ENCODE measurements at places on chromosomes 13 and 19.
A peak's percentile ranks its signal among the peaks of the same experiment; 100 is the strongest.

DNA sequence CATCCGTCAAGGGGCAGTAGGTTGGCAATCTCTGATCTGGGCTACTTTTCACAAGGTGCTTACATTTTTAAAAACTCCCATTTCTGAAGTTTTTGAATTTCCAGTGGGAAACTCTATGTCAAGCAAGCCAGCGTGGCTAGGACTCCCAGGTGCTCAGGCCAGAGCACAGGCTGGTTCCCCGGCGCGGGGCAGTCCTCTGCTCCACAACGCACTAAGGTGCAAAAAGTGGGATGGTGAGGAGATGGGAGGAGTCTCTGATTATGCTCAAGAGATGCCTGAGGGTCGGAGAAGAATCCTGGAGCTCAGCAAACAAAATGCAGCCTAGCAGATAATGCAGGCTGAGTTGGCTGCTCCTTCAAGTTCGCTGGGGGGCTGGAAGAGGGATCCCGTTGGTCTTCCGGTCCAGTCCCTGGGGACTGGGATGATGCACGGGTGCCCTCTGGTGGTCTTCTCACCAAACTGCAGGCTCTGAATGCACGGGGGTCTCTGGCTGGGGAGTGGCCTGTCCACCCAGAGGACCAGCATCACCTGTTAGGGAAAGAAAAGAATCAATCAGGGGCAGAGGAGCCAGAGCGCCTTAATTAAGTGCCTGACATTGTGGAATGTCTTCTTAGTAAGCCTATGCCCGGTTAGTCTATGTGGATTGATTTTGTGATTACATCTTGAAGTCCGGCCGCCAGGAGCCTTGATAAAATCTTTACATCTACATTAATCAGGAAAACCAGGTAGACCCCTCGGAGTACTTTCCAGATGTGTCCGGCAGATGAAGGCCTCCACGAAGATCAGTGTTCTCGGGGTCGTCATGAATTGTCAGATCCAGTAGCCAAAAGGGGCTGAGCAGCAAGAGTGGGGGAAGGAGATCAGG, 244.4 kb upstream of the MAB21L1 start:
- DNase-seq, result no peak

DNA sequence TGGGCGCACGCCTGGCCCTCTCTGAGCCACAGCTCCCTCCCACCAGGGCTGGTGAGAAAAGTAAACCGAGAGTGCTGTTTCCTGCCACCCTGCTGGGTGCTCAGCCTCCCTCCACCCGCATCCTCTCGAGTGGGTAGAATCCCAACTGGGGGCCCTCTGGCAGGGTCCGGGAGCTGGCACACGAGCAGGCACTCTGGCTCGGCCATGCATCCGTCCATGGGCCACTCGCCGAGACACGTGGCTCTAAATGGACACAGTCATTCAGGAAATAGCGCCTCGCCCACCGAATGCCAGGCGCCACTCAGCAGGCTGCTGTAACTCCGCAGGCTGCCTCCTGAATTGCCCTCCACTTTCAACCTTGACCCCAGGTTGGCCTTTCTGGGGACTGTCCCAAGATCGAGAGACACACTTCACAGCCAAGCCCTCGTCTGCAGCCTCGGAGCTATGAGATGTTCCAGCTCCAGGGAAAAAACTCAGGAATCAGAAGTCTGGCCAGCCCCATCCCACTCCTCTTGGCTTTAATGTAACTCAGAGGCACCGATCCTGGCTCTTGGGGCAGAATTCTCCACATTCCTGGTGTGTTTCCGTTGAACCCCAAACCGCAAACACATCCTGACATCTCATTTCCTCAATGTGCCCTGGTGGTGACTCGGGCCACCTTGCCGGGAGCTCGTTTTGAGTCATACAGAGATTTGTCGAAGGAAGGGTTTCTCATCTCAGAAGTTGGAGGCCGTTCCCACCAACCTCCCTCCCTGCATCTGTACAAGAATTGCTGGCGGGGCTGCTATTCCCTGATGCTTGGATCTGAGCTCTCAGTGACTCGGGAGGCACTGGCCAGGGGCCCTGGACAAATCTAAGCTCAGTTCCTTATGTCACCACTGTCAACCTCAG, 14.1 kb downstream of the KLF2 start:
- no peak for DNase-seq

DNA sequence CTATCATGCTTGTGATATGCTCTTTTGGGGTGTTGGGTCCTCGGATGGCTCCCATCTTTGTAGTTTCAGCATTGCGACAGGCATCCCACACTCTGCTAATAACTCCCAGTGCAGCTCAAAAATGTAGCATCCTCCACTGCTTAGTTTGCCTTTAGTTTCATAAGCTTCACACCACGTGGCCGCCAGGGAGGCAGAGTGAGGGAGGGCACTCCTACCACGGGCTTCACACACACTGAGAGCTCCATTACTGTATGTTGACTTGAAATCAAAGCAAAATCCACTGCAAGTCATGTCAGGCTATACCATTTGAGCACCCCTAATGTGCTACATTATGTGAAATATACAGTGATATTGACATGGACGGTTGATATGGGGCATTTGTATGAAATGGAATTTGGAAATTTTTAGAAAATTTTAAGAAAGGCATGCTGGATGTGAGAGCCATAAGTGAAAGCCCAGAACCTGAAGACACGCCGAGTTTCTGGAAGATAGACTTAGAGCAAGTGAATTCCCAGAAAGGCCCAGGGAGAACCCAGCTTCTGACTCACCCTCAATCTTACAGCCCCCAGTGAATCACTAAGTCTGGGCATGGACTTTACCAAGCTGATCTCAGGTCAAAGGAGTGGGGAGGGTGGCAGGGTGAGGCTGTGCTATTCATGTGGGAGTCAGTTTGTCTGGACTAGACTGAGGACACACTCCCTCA, 94.1 kb downstream of the HSPH1 start:
- DNase-seq, result no peak

DNA sequence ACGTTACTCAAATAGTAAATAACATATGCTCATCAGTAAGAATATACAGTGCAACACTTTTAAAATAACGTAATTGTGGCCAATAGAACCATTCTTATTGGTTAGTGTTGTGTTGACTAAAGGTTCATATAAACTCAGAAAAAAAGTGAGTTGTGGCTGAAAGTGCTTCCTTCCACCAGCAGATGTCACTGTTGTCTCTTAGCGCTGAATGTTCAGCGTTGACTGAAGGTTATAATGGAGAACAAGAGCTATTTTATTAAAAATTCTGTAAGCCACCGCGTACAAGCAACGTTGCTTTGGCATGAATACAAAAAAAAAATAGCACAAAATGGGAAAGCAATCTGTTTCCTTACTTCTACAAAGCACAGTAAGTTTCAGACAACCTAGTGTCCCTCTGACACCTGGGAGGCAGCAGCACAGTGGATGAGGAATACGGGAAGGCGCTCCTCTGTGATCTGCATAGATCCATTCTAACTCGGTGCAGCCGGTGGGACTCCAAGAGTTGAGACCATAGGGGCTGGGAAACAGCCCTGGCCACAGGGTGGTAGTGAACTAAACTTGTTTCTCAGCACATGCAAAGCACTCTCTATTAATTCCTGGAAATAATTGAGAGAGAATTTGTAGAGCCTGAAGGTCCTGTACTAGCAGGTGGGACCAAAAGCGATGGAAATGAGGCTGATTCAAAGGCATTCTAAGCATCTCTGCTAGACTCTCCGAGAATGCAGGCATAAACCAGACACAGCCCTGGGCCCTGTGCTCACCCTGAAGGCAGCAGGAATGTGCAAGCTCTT, 23.9 kb upstream of the OXGR1 start:
- no peak for DNase-seq

- DNase-seq, result peak; percentile 62
Observed at GRCh38 chr19:12676384-12676792, 5.3 kb downstream of the DHPS start.

DNA sequence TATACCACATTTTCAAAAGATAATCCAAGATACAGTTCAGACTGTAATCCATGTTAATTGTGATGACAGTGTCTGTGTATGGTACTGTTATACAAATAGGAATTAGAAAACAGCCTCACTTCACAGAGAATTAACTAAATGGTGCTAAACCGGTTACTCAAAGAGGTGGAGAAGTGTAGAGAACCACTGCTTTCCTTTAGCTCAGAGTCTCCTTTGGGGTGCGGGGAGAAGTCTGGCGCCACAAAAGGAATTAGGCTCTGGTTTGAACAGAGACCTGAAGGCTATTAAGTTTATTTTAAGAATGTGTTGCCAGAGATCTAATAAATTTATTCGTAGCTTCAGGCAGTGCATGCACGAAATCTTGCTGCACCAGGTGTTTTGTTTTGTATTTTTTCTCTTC, 65.8 kb downstream of the FREM2 start:
- no peak for DNase-seq

GRCh38 chr19:13859361-13859880, 17.5 kb upstream of the NANOS3 start:
- no peak for DNase-seq

DNA sequence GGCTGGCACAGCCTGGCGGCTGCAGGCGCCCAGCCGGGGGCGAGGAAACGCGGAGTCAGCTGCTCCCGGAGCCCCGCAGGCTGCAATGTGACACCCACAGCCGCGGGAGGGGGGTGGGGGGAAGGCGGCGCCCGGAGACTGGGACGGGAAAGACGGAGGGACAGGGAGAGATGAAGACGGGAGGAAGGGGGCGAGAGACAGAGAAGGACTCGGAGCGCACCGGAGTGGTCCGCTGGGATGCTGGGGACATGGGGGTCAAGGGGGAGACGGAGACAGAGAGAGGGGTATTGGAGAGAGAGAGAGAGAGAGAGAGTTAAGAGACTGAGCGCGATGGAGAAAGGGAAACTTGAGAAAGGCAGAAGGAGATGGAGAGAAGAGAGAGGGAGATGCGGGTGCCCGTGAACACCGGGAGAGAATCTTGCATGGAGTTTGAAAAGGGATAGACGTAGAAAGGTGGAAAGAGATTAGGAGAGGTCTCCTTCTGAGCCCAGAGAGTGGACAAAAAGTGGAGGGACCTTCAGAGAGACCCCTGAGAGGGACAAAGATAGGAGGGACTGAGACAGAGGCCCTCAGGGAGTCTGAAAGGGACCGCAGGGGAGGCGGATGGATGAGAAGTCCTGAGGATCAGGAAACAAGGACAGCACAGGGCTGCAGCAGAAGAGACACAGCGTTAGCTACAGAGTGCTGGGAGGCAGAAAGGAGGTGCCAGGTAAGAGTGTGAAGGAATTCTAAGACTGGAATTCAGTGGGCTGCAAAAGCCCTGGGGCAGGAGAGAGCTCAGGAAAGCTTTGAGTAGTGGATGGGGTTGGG, 1.0 kb downstream of the SCN1B start:
- no peak for DNase-seq

- no peak for DNase-seq
Observed at GRCh38 chr19:17352608-17353280, 15.4 kb downstream of the GTPBP3 start.

DNA sequence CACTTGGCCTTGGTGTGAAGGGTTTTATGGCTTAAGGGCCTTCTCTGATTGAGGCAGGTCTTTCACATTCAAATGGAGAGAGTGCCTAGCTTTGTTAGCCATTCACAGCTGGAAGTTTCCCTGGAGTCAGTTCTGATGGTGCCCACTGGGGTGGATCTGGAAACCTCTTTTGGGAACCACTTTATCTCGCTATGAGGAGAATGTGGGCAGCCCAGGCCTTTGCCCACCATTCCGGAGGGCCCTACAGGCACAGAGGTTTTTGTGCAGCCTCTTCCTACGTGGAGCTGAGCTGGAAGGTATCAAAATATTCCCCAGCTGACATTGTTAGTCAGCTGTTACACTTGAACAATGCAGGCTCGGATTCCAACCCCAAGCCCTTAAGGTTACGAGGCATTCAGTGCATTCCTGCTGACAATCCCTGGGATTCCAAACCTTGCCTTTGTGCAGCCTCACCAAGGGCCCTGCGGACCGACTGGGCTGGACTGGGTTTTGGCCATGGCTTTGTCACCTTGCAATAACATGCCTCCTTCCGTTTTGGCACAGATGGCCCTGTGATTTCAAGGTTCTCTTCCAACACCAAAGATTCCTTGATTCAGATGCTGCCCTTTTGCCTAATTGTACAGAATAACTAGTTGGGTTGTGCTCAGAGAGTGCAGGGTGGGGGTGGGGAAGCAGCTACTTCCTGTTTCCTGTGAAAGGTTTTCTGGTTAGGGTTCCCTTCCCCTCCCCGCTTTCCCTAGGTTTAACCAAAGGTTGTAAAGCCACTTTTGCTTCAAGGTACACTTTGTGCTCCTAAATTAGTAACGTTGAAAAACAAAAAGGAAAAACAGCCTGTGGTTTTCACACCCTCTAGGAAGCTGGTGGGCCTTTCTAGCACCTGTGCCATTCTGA, 27.0 kb downstream of the SAE1 start:
- DNase-seq, result no peak

- DNase-seq, result no peak
Observed at GRCh38 chr13:26759907-26760831, at the start of gene GPR12. TSS of gene GPR12 (minus strand) at chr13:26760786. CDS start at chr13:26759827, 959 bp downstream.

DNA sequence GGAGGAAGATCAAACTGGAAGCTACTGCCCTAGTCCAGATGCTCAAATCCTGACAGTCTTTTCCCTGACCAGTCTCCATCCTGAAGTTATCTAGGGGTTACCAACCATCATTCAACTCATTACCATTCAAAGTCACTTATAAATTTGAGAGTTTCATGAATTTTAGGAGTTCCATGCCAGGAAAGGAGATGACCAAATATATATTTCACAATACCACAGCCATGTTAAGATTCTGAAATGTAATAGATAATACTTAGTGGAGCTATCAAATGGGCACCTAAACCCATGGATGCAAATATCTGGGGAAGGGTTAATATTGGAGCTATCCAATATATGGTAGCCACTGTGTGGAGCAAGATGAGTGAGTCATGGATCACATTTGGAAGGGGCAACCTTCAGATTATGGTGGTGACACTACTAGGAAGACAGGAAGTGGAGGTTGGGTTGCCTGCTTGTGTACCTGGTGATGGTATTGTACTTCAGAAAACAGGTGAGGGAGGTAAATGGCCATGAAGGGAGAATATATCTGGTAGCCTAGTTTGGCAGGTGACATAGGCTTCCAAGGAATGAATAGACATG, 18.7 kb downstream of the ZNF586 start:
- no peak for DNase-seq

- no peak for DNase-seq
Observed at GRCh38 chr13:33548069-33548468, 262.5 kb upstream of the STARD13 start.

DNA sequence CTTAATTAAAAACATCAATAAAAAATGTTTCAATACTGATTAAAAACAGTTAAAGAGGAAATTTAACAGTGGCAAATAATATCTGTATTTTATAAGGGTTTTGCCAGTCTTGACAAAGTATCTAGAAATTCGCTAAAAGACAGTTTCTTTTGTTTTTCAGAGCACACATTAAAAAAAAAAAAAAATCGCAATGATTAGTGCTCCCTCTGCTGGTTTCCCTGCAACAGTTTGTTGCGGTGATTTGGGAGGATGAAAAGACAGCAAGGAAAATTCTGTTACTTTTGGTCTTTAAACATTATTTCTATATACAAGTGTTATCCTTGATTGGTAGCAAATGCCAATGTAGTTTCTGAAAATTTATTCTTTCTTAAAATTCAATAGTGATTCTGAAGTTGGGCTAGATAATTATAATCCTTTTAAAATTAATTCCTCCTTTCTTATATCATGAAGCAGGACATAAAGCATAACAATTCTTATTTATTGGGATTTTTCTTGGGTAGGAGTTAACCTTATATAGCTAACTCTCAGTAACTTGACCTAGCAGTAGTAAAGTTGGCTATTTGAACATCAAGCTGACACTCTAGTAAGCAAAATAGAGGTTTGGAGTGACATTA, 23.1 kb upstream of the SPRY2 start:
- DNase-seq, result no peak

Data from NCI-H2029 (cell line).